ENCODE measurements at places on chromosomes 6 and 20.
A peak's percentile ranks its signal among the peaks of the same experiment; 100 is the strongest.

DNA sequence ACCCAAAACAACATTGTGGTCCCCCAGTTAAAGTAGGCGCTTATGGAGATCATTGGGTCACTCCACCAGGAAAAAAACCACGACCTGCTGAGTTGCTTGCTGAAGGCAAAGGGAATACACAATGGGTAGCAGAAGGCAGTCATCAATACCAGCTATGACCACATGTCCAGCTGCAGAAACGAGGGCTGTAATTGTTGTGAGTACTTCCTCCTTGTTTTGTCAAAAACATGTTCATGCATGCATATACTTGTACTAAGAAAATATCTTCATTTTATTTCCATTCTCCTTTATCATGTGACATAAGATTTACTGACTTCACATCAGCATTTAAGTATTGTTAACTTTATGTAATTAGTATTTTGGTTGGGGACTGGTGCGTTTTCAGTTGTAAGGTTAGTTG, 16.9 kb downstream of the SERINC1 start:
- ATAC-seq: no peak

DNA sequence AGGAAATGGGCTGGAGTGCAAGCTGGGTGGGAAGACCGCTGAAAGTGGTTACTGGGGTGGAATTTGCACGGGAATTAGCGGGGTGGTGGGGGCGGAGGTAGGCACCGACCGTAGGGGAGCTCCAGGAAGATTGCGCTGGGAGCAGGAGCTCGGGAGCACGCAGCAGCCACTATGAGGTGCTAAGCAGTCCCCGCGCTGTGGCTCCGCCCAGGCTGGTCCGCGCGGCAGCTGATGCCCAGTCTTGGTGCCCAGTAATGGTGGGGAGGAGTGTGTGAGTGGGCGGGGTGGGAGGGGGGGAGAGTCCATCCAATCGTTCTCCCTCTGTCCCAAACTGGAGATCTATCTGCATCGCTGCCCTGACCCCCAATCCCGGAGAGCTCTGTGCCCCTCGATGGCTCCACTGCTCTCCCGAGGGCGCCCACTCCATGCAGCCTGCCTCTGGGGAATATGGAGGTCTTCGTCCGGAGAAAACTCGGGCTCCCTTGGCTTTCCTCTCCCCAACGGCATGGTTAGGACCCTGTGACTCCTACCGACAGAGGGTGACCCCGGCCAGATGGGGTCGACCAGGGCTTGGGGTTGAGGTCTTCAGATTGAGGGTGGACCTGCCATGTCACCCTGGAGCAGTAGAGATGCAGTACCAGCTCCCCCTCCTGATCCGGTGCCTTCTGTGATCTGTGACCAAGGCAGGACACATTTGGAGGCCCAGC, 5.3 kb downstream of the TP53TG5 start:
- no peak for ATAC-seq

DNA sequence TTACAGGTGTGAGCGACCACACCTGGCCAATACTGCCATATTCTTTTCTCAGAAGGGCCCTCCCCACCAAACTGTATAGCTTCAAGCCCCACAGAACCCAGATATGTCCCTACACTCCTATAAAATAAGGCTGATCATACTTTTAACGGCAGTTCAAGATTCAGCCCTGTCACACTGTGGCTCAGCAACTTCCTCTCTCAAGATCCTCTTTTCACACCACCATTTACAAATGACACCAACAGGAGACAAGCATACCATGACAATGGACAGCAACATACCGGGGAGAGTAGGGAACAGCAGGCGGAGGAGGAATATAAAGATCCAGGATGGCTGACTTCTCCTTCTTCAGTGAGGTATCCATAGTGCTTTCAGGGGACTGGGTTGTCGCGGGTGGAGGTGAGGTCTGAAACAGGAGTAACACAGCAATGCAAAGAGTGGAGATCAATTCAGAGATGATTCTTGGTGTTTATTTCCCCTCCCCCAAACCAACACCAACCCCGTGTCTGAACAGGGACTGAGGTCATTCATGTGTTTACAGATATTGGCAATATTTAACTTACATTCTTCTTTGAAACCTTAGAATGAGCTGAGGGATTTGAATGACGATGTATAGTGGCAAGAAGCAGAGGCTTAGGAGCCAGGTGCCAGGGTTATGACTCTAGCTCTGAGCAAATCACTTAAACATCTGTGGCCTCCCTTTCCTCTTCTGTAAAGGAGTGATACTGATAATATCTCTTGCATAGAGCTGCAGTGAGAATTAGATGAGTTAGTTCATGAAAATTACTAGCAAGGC, 57.6 kb upstream of the IPCEF1 start:
- ATAC-seq: no peak

GRCh38 chr20:2780948-2781347, 19.5 kb downstream of the CPXM1 start:
- no peak for ATAC-seq

DNA sequence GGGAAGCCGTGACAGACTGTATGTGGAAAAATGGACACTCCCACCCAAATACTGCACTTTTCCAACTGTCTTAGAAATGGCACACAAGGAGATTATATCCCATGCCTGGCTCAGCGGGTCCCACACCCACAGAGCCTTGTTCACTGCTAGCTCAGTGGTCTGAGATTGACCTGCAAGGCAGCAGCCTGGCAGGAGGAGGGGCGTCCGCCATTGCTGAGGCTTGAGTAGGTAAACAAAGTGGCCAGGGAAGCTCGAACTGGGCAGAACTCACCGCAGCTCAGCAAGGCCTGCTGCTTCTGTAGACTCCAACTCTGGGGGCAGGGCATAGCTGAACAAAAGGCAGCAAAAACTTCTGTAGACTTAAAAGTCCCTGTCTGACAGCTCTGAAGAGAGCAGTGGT, 11.4 kb upstream of the RNF146 start:
- ATAC-seq: no peak

DNA sequence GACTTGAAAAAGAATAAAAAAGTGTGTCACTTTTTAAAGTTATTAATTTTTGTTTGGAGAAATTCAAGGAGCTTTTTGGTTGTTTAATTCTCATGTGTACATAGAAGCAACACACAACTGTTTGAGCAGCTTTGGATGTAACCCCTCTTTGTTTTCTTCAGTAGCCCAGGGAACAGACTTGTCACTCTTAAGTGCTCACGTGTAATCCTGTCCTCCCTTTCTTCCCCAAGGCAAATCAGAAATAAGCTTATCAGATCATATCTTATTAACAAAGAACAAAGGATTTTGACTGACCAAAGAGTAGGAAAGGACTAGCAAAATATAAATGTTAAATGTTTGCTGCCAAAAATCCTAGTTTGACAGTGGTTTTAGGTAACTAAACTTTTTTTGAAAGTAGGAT, 7.3 kb upstream of the FLRT3 start:
- no peak for ATAC-seq

- ATAC-seq: peak; percentile 51
Observed at GRCh38 chr20:23419995-23420901, 1.0 kb downstream of the NAPB start.

GRCh38 chr6:143098054-143098671, 37.5 kb downstream of the AIG1 start:
- ATAC-seq: no peak

DNA sequence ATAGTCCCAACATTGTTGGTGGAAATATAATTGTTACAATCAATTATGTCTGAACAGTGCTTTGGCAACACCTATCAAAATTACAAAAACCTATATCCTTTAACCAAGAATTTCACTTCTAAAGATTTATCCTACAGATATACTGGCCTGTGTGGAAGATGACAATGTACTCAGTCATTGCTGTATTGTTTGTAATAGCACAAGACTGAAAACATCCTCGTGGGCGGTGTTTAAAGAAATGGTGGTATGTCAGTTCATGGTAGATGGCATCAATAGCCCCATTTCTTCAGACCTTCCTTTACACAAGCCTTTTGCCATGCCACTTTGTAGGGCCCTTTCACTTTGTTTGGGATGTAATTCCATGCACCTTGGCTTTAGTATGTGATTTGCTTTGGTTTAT, 9.8 kb upstream of the TPBG start:
- ATAC-seq: no peak

GRCh38 chr6:136920671-136921380, 1.3 kb upstream of the SLC35D3 start:
- no peak for ATAC-seq

DNA sequence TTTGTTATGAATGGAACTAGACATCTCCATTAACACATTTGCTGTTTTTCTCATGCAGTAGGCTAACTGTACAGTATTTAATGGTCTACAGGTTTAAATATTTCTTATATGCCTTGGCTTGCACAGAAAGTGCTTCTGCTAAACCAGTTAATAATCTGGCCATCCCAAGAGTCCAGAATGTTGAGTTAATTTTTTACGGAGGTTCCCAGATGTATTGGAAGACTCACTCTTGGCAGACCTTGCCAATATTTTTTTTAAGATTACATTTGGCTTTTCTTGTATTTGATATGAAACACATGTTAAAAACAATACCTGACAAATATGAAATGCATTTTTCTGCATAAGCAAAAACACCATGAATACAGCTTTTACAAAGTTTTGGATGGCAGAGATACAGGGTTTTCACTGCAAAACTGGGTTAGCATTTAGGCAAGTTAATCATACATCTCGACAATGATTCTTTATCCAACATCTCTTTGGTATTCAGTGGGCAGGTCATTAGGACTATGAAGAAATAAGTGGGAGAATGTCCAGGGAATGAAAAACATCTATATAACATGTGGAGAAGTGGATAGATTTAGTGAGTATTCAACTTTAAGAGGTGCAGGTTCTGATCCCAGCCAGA, 94.0 kb downstream of the SGK1 start:
- peak; percentile 40 for ATAC-seq

GRCh38 chr20:51756653-51757052, 11.5 kb downstream of the ATP9A start:
- ATAC-seq: no peak

DNA sequence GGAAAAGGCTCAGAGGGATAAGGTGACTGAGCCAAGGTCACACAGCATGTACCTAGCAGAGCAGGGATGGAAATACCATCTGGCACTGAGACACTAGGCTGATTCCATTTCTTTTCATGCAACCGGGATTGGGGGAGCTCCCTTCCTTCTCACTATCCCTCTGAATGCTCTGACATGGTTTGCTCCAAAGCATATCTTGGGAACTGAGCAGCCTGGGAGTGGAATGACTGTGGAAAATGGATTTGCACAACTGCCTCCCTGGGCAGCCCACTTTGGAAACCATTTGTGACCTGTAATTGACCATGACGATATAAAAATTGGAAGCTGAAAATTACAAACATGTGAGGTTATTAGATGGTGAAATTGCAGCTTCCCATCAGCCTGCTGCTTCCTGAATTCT, 309.0 kb upstream of the CHD6 start:
- no peak for ATAC-seq

- no peak for ATAC-seq
Observed at GRCh38 chr6:44157152-44157521, 1.5 kb upstream of the CAPN11 start.

DNA sequence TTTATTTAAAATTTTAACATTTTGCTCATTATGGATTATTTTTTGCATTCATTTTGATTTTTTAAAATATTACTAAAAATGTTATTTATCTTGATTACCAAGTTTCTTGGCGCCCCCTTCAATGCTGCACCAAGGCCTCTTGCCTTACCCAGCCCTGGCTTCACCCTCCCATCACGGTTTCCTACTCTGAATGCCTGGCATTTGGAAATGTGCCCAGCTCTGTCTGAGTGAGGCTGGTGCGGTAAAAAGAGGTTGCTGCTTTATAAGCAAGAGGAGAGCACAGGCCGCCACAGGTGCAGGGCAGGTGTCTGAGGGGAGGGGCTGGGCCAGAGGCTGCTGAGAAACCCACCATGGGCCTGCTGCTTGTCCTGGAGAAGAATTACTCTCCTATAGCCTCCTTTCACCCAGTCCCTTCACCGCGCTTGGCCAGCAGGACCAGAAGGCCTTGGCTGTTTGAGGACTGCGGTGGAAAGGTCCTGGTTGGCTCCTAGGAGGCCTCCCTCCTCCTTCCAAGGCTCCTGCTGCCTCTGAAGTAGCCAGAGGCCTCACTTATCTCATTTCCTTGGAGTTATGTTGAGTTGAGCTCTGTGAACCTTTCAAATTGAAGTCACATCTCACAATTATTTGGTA, 62.6 kb downstream of the BANF2 start:
- ATAC-seq: no peak

DNA sequence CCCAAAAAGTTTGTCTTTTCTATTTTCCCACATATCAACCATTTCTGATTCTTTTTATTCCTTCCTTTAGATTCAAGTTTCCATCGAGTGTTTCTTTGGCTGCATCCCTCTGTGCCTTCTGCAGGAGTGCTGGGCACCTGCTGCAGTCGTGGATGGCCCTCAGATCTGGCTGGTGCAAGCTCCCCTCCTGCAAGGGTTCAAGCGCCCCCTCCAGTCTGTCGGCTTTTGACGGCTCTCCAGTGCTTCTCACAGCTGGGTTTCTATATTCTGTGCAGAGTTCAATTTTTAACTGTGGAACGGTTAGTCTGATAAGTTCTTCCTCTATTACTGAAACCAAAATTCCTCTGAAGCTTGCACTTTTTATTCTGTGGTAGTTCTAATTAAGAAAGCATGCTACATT, 132.1 kb downstream of the HUS1B start:
- ATAC-seq: no peak

- ATAC-seq: no peak
Observed at GRCh38 chr6:79628466-79629288, 2.5 kb upstream of the SH3BGRL2 start.

DNA sequence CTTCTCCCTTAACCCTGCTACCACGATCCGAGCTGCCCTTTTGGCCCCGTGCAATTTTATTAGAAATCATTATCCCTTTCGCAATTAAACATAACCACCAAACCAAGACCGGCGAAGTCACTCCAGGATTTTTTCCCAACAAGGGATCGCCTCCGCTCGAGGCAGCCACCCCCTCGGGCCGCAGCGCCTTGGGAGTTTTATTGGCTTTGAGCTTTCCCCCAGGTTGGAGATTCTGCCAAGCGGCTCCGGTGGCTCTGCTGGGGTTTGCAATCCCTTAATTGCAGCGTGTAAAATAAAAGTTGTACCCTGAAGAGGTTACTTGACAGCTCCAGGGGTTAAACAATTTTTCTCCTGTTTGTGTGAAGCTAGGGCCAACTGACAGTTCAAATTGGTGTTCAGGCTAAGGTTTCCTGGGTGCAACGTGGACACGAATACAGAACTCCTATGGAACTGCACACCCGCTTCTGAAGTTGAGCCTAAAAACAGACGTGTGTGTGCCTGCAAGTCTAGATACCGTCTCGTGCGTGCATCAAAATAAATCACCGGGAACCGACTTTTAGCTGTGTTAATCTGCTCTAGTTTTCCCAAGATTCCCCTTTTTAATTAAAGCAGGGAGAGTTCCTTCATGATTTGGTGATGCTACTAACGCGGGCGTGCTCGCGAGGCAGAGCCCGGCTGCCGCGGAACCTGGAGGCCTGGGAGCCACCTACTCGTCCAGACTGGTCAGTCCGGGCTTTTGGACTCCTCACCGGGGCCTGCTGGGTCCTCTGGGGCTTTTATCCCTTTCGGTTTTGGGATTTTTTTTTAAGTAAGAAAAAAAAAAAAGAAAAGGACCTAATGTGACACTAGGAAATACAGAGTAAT, 975 bp upstream of the TFAP2A start:
- ATAC-seq: no peak

GRCh38 chr6:21748343-21749056, 154.9 kb downstream of the SOX4 start:
- peak; percentile 26 for ATAC-seq

Measured in SK-N-SH treated with all-trans-retinoic acid at 6 μM for 48 hours (cell line).